ENCODE measurements at places on chromosomes 5 and 9.

DNA sequence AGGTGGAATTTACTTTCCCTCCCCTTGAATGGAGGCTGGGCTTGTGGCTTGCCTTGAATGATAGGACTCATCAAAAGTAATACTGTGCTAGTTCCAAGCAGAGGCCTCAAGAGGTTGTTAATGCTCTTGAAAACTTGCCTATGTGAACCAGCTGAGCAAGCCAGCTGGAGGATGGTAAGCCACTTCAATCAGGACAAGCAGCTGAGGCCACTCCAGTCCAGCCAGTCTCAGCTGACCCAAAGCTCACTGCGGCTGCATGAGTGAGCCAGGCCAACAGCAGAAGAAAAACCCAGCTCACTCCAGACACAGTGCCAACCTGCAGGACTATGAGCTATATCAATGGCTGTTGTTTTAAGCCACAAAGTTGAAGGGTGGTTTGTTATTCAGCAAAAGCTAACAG, 182.8 kb downstream of the MCTP1 start:
- DNase-seq = no peak

- DNase-seq = no peak
Measured at GRCh38 chr5:90707698-90708097, 149.1 kb downstream of the ADGRV1 start.

GRCh38 chr9:118362596-118362995, 658.4 kb downstream of the TLR4 start:
- no peak for DNase-seq

DNA sequence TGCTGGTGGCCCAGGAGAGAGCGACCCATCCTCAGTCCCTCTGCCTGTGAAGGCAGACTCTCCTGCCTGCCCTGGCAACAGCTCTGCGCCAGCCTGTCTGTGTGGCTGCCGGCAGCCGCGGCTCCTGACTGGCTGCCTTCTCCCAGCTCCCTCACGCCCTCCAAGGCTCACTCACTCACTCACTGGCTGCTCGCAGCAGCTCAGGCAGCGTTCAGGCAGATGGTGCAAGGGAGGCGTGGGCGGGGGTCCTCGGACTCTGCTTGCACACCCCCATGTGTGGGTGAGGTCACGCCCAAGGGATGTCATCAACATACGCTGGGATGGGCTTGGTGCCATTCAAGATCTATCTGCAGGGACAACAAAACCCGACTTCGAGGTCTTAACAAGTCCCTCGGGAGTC, 66.7 kb downstream of the DAB2IP start:
- DNase-seq = no peak

DNA sequence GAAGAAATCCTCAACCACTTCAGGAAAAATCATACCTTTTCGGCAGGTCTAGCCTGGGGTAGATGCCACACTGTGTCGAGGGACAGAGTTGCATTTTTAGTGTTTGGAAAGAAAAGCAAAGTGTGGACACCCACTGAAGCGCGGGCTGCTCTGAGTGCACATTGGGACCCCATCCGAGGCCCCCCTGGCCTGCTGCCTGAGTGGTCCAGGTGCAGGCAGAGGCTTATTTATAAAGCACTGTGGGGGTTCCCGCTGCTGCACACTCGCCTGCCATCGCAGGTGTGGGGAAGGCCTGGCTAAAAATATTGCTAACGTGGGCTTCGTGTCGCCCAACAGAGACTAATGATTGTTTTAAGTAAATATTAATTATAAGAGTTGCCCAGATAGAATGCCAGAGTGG, 119.4 kb downstream of the CRB2 start:
- DNase-seq = no peak

DNA sequence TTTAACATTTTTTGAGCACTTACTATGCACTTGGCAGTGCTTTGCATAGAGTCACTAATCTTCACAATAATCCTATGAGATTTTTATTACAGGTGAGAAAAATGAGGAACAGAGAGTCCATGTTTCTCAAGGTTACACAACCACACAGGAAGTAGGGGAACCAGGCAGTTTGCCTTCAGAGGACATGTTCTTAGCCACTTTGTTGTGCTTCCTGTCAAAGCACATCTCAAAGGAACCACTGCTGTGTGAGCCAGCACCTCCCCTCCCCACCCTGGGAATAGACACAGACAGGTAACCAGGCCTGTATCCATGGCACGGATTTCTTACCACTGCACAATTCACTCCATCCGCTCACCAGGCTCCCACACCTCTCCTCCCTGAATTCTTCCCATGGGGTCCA, 6.3 kb upstream of the DNAJB5 start:
- DNase-seq = no peak

DNA sequence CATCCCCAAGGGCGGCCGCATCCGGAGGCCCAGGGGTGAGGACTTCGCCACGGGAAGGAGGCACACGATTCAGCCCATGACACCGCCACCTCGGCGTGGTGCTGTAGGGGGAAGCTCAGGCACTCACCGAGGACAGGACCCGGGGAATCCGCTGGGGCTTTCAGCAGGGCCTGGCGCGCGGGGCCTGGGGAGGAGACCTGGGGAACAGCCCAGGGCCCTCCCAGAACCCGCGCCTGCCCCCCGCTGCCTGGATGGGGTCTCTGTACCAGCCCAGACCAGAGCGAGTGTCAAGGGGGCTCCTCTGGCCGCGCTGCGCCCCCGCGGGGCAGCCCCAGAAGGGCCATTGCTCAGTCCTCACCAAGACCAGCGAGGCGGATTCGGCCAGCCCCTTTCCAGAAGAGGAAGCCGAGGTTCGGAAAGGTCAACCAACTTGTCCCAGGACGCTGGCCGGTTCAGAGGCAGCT, 12.8 kb downstream of the COL23A1 start:
- DNase-seq = no peak

DNA sequence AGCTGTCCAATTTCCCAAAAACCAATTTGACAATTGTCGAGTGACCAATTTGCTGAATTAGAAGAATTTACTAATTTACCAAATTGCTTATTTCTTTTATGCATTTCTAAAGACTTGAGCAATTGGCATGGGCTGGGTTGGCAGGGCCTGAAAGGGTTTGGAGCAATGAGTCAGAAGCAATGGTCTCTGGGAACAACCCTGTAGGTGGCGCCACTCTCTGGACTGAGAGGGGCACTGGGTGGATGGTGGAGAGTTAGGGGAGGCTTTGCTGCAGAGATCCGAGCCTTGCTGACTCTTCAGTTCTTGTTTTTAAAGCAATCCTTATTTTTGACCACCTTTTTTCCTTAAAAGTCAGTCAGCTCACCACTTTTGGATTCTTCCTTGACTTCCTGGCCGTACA, 71.5 kb upstream of the RPS23 start:
- DNase-seq = no peak

DNA sequence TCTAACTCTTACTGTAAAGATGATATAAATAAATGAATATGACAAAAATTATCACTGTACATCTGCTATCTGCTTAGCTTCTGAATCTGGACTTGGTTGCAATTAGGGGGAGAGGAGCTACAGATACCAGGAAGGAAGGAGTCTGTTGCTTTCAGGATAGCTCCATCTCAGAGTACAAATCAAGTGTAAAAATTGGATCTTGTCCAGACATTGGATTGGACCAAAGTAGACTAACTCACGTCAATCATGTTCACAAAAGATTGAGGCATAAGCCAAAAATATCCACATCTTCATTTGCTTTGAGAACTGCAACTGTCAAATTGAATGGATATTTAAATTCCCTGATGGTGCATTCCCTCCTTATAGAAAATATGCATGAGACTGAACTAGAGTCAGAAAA, 8.8 kb upstream of the OR1Q1 start:
- no peak for DNase-seq

DNA sequence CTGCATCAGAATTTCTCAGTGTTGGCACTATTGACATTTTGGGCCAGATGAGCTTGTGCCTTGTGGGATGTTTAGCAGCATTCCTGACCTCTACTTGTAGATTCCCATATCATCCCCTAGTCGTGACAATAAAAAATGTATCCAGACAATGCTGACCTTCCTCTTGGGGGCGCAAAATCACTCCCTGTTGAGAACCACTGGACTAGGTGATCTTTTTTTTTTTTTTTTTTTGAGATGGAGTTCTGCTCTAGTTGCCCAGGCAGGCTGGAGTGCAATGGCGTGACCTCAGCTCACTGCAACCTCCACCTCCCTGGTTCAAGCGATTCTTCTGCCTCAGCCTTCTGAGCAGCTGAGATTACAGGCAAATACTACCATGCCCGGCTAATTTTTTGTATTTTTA, 22.6 kb downstream of the STXBP1 start:
- no peak for DNase-seq

All from activated CD8-positive, alpha-beta memory T cell treated with anti-CD3 and anti-CD28 coated beads for 4 hours (primary cell).